ENCODE measurements at places on chromosomes 1 and 21.

- DNase-seq: no peak
Observed at GRCh38 chr1:197567442-197567841, 207.8 kb downstream of the DENND1B start.

DNA sequence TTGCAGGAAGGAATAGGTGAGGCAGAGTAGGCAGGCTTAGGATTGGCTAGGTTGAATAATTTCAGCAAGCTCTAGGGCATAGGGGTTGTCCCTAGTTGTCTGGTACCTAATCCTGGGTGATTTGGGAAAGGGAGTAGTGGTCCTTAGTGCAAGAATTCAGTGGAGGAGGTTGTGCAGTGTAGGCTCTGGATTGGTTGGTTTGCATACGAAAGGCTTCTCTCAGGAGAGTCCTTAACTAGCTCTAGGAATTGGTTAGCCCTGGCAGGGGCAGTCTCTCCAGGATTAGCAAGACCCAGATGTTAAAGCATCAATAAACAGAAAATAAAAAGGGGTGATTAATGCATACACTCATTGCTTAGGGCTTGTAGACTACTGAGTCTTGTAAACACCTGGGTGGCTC, 9.6 kb upstream of the CD101 start:
- DNase-seq: no peak

DNA sequence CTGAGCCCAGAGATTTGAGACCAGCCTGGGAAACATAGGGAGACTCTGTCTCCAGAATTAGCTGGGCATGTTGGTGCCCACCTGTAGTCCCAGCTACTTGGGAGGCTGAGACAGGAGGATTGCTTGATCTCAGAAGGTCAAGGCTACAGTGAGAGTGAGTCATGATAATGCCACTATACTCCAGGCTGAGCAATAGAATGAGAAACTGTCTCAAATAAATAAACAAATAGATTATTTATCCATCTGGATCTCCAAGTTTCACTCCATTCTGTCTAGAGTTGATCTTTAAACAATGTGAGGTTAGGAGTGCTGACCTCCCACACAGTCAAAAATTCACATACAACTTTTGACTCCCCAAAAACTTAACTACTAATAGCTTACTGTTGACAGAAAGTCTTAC, 106.8 kb upstream of the PALMD start:
- DNase-seq: no peak

GRCh38 chr1:101733340-101733739, 263.4 kb downstream of the OLFM3 start:
- no peak for DNase-seq

DNA sequence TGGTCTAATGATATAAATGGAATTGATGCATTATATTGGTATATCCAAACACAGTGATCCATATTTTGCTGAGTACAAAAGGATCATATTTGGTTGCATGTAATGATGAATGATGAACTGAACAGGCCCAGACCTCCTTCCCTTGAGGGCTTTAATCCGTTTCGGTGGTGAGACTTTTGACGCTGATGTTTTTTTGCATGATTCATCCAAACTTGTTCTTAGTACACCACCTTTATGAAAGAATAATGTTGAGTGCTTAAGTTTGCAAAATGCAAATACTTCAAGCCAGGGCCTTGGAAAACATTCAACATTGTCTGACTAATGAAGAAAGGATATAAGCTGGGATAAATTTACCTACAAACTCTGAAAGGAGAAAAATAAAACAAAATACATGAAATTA, 19.2 kb downstream of the HOOK1 start:
- no peak for DNase-seq

- DNase-seq: no peak
Observed at GRCh38 chr21:45499970-45500577, 42.2 kb downstream of the SLC19A1 start.

DNA sequence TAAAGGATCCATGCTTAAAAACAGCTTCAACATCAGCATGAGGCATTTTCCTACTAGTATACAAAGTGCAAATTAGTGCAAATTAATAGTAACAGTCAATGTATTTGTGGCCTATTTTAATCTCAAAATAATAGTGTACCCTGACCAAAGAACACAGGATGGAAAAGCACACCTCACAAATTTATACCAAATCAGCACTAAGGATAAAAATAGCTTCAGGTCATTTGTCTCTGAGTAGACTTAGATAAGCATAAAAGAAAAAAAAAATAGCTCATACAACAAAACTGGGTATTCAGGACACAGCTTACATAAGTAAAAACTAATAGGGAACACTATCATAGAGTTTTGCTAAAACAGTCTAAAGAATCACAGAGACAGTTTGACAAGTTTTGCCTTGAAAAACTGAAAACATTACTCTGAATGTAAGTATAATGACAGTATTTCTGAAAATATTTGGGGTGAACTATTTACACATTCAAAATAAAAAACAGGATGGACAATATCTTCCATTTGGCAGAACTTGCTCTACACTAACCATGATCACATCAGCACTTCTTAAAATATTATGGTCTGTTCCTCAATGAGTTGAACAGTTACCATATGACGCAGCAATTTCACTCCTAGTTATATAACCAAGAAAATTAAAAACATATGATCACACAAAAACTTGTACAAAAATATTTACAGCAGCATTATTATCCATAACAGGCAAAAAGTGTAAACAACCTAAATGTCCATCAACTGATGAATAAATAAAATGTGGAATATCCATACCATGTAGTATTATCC, 46.3 kb downstream of the RNF115 start:
- DNase-seq: no peak

- no peak for DNase-seq
Observed at GRCh38 chr1:1677718-1678580, 14.6 kb downstream of the SLC35E2B start.

- no peak for DNase-seq
Observed at GRCh38 chr1:56094168-56094567, 485.2 kb downstream of the PLPP3 start.

- DNase-seq: no peak
Observed at GRCh38 chr1:225556694-225557093, 96.2 kb downstream of the ENAH start.

- no peak for DNase-seq
Observed at GRCh38 chr1:239814306-239814881, 277.3 kb upstream of the FMN2 start.

DNA sequence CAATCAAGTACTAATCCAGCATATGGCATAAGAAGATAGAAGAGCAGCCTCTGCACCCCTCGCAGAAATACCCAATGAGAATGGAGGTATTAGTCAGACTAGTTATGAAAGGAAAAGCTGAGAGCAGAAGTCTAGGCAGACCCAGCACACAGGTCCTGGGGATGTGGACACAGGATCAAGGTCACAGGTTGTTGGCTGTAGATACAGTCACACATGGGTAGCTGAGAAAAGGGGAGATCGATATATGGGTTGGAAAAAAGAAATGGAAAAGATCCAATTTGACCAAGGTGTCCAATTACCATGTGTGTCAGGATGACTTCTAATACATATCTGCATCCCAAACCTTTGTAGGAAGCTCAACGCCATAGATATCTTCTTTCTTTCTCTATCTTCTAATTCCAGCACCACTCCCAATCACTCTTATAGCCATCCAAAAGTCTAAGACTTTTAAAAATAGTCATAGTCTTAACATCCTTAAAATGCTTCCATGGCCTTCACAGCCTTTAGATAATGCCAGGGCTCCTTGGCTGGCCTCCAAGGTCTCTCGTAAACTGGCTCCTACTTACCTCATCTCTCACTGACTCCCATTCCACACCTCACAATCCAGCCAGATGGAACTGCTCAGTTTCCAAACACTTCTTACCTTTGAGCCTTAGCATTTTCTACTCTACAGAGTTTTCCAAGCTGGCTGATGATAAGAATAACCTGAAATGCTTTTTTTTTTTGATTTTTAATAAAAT, 8.3 kb upstream of the ZC3H11B start:
- no peak for DNase-seq

DNA sequence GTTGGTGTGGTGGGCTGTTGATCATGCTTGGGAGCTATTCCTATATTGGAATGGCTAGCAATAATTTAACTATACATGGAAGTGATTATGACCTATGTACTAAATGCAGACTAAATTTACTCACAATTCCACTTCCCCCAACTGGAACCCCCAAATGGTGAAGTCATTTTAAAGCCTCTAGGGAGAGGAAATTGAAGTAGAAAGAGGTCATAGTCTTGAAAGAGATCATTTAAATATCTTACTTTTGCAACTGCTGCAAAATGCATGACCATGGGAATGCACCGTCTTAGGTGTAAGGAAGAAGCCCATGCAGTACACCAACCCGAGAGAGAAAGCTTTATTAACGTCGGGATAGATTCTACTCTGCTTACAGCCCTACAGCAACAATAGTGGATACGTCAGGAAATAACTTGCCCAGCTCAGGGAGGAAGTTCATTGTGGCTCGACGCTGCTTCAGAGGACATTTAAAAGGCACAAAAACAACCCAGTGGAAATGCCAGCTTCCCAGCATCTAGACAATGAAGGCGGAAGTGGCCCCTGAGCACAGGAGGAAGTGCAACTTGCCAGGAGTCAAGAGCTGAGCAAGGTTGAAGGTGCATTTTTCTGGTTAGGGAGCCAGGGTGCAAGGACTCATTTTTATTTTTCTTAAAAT, 26.5 kb downstream of the CYYR1 start:
- DNase-seq: no peak

- no peak for DNase-seq
Observed at GRCh38 chr1:152486400-152487006, 24.1 kb upstream of the LCE5A start.

DNA sequence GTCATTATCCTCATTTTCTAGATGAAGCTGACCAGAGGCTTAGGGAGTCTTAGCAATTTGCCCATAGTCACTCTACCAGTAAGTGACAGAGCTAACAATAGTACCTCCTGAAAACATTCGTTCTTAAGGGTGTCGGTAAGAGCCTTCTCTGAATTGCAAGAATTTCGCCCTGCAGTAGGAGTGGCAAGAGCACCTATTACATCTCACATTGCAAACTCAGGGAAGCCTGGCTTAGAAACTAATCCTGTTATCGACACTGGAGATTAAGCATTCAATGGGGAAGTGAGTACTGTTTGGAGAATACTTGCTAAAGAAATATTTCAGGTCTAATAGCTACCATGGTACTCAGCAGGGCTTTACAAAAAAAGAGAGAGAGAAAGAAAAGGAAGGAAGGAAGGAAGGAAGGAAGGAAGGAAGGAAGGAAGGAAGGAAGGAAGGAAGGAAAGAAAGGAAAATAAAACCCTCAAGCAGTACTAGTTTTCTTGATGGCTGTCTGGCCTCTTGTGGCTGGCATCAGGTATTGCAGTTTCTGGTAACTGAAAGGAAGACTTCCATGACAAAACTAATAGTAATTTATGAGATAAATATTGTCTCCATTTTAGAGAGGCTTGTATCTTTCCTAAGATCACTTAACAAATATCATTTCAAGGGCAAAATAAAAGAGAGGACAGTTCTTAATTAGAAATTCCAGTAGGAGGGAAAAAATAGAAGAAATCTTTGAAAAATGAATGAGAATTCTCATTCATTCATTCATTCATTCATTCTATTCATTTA, 10.4 kb downstream of the C1orf226 start:
- DNase-seq: no peak

- no peak for DNase-seq
Observed at GRCh38 chr1:114152089-114152507, 1.6 kb downstream of the SYT6 start.

DNA sequence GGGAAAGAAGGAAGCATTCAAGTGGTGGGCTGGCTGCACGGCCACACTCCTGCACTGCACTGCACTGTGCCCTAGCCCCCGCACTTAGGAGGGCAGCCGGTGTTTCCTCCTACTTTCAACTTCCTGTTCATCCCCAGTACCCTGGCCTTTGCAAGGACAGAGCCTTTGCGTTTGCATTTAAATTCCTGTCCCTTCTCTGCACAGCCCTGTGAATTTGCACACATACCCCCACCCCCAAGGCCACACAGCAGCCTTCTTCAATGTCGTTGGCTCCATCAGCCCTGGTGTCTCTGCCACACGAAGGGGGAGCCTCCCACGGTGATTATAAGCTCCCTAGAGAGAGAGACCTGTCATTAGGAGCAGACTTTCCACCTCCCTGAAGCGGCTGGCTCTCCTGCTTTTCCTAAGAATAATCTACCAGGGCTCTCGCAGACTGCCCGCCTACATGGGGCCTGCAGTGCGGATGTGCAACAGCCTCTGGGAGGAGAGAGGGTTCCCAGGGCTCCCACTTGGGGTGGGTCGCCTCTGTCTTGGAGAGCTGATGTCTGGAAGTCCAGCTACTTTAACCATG, 13.2 kb upstream of the SLC45A3 start:
- no peak for DNase-seq

- DNase-seq: no peak
Observed at GRCh38 chr21:14119038-14119437, 91.7 kb downstream of the LIPI start.

- DNase-seq: no peak
Observed at GRCh38 chr1:58529284-58529683, 17.2 kb downstream of the OMA1 start.

DNA sequence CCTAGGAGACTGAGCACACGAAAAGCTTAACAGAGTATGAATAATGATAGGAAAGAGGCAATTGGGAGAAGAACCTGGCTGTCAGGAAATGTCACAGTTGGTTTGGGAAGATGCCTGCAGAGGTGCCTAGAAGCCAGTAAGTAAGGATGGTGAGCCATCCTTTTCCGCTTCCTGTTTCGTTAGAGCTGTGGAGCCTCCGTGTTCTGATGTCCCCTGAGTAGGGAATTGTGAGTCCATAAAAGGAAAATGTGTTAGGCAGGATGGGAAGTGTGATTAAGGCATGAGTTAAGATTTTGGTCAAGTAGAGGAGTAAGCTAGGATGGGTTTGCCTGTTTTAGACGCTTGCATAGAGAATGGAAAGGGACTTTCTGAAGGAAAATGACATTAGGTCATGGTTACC, 9.0 kb downstream of the CLIC4 start:
- DNase-seq: no peak

DNA sequence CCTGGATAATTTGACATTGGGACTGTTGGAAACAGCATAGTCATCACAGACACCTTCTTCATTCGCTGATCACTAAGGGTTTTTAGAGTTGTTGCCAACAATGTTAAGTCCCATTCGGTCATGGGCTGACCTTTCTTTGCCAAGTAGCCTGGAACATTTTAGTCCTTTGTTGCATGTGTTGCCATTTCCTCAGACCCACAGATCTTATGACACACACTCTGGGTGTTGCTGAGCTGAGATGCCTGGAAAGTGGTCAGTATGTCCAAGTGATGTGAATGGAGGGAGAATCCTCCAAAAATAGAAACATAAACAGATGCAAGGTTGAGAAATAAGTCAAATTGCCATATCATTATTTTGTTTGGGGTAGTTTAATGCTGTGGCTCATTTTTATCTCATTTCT, 61.5 kb upstream of the GJA5 start:
- no peak for DNase-seq

DNA sequence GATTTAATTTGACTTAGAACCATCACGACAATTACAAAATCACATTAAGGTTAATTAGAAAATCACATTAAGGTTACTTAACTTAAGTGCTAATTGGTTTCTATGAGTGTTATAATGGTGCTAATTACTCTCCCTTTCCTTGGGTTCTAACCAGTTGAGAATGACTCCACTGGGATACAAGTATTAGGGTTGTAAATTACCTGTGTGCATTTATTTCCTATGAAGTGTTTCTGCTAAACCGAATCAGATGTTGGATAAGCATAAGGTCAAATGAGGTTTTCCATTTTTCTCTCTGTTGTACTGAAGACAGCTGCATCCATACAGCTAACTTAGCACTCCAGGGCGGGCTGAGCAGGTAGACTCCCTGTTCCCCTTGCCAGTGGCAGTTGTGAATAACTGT, 610.3 kb upstream of the TMPRSS15 start:
- no peak for DNase-seq

GRCh38 chr1:195804547-195804946, 803.7 kb downstream of the KCNT2 start:
- DNase-seq: no peak

Measured in stimulated activated CD4-positive, alpha-beta T cell treated with anti-CD3 and anti-CD28 coated beads, Interleukin-2, amount 100 ng/mL, for 48 hours (primary cell).